ENCODE measurements at places on chromosomes 1 and 21.

- DNase-seq = no peak
Measured at GRCh38 chr1:113156368-113156767, 83.4 kb downstream of the LRIG2 start.

GRCh38 chr1:82225421-82226185 lies 424.9 kb downstream of the ADGRL2 start:
- no peak for DNase-seq

DNA sequence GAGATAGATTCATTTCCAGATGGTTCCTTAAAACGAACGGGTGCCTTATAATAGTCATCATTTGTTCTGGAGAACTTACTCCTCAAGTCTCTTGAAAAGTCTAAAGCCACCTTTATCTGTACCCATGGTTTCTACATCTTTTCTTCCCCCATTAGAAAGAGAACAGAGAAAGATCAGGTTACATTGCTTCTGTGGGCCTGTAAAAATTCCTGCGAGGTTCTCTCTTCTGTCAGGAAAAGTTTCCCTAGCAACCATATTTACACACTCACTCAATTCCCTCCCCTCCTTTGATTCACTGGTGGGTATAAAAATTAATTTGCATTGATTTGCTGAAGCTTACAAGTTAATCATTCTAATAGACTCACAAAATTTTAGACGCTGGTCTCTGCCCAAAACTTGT lies 6.7 kb downstream of the PHC2 start:
- DNase-seq = no peak

DNA sequence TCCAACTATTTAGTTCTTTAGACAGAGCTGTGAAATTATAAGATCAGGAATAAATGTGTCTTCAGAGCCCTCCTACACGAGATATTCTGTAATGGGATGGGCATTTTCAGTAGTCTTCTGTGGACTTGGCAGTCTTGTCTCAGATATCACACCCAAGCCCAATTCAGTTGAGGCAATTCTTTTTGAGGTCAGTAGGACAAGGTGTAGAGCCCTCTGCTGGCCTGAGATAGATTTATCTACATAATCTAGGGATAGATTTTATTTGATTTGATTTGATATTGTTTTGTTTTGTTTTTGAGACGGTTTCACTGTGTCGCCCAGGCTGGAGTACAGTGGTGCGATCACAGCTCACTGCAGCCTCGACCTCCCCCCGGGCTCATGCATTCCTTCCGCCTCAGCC lies 77.5 kb downstream of the FMN2 start:
- DNase-seq = no peak

GRCh38 chr1:162085991-162086390 lies 16.5 kb downstream of the NOS1AP start:
- no peak for DNase-seq

GRCh38 chr1:45787905-45788304 lies 15.5 kb upstream of the MAST2 start:
- no peak for DNase-seq

DNA sequence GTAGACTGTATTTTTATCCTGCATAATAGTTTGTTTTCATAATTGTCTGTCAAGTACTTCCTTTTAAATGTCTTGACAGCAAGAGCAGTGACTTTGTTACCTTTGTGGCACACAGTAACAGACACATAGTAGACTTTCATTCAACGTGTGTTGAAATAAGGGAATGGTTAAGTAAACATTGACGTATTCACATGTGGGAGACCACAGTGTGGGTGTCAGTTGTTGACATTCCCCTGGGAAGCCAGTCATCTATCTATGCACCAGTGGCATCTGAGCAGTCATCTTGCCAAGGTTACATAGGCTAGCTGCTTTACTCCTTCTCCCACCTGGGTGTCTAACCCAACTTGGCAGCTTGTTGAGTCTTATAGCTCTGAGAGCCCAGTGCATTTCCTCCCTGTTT lies 1.4 kb upstream of the NUP133 start:
- DNase-seq = no peak

DNA sequence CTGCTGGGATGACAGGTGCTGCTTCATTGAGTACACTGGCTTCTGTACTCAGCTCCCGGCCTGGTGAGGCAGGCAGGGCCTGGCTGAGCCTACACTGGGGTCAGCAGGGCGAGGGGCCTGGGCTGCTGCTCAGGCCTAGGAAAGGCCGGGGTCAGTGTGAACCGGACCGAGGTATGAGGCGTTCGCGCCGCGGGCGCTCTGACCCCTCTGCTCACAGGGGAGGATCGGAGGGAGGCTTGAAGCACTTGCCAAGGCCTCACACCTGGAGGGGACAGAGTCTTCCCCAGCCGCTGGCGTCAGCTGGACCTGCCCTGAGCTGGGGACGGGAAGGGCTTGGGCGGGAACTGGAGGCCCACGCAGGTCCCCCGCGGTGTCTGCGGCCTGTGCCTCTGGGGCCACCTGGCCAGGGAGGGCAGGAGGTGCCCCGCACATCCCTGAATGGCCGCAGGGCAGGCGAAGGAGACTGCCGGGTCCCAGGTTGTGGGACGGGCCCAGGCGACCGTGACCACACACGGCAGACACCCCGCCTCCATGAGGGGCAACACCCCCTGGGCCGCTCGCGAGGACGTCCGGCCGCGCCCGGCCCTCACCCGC lies 466 bp downstream of the PEX10 start:
- DNase-seq = peak; percentile 27

Measured in stimulated activated CD4-positive, alpha-beta T cell treated with anti-CD3 and anti-CD28 coated beads, Interleukin-1b, Interleukin-23, amount 100 ng/mL, for 48 hours (primary cell).